ENCODE measurements at places on chromosomes 6 and 20.

DNA sequence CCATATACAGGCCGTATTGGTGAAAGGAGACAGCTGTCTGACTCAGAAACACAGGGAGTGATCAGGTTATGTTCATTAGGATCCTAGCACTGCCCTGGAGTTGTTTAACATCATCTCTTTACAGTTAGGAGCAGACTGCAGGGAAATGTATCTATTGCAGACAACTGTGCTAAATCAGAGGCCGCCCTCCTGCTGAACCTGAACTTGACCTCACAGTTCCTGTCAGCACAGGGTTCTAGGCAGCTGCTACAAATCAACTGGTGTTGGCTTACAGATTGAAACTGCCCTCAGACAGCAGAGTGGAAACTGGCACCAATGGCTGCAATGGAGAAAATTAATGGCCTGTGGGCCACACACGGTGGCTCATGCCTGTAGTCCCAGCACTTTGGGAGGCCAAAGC lies 3.7 kb upstream of the RPP40 start:
- DNase-seq = no peak

- DNase-seq = no peak
Measured at GRCh38 chr20:34295284-34295683, 7.9 kb downstream of the AHCY start.

DNA sequence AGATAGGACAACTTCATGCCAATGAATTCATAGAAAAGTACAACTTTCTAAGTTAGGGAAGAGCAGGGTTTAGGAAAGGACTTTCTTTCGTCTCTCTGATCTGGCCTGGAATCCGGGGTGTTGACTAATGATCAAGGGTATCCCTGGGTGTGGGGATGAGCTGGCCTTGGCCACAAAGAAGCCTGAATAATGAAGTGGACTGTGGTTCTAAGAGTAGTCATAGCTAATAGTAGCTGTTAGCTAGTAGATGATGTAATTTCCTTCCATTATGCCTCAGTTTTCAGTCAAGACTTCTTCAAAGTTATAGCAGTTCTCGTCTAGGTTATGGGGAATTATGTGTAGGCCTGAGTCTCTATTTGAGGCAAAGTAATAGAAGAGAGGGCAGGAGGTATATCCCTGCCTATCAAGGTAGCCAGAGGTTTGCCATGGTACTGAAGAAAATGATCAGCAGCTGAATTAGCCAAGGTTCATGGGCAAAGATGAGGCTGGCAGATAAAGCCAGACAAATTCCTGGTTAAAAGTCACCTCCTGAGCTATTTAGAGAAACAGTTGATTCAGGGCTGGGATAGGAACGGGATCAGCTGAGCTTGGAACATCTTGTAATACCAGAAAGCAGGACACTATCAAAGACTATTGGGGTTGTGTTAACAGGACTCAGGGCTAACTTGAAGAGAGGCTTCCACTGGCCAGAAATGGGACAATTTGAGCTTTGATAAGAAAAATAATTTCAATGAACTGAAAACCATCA lies 18.7 kb upstream of the TRPC4AP start:
- DNase-seq = no peak

DNA sequence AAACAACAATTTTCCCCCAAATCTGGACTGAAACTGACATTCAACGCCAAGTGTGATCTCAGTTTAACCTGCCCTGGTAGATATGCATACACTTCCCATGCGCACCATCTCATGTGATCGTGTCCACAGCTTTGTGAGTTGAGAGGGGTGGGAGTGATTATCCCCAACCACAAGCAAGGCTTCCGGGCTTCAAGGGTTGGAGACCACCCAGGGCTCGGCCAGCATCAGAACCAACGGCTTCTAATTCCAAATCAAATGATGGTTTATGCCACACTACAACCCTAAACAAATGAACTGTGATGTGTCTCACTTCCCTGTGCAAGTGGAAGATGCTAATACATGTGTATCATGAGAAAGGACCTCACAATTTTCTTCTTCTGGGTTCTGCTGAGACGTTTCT lies 515 bp upstream of the TGM3 start:
- no peak for DNase-seq

GRCh38 chr6:158816329-158816728 lies 2.8 kb downstream of the EZR start:
- no peak for DNase-seq

DNA sequence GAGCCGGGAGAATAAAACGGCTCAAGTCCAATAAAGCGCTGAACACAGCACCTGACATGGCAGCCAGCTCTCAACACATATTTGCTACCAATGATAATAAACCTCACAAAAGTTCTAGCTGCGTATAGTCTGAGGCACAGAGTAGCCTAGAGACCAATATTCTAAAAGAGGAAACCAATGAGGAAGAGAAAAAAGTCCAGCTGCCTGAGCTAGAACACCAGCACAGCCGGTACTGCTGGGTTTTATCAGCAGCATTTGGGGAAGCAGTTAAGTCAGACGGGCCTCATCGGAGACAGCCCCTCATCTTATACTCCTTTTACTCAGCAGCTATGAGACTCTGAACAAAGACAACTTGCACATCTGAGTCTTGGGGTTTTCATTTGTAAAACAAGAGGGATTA lies 2.4 kb upstream of the RTF2 start:
- DNase-seq = no peak

DNA sequence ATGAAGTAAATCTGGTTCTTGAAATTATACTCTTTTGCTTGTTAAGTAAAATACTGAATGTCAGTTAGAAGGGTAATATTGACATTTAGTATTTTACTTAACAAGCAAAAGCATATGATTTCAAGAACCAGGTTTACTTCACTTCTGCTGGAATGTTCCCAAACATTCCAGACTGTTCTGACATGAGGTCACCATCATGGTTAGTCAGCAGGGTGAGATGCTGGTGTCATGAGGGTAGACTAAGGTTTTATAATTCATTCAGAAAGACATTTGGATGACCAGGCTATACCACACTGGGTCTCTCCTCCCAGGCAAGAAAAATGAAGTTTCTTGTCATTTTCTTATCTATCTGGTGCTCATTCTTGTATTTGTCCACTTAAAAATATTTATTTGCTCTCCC lies 414.4 kb upstream of the MMS22L start:
- no peak for DNase-seq

DNA sequence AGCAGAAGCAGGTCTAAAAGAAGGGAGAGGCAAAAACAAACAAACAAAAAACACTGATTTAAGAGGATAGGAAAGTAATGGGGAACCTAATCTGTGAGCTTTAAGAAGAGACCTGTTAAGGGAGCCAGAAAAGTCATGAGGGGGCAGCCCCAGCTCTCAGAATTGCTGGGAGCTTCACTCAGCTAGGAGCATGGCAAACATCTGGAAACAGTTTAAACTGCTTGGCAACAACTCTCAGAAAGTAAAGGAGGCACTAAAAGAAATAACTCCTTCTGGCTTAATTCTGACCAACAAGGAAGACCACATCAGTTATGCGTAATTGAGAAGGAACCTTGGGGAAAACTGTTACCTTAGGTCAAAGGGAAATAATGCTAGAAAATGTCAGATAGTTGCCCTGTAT lies 121.4 kb downstream of the LAMP5 start:
- no peak for DNase-seq

- no peak for DNase-seq
Measured at GRCh38 chr6:163871616-163872015, 457.1 kb downstream of the QKI start.

- no peak for DNase-seq
Measured at GRCh38 chr6:147504848-147505247, 3.6 kb upstream of the SAMD5 start.

GRCh38 chr6:146598772-146599405 lies at the start of gene ADGB:
Gene ADGB, plus strand, starts transcription at chr6:146598972. Its CDS starts 69 bp downstream, at chr6:146599041.
- no peak for DNase-seq

DNA sequence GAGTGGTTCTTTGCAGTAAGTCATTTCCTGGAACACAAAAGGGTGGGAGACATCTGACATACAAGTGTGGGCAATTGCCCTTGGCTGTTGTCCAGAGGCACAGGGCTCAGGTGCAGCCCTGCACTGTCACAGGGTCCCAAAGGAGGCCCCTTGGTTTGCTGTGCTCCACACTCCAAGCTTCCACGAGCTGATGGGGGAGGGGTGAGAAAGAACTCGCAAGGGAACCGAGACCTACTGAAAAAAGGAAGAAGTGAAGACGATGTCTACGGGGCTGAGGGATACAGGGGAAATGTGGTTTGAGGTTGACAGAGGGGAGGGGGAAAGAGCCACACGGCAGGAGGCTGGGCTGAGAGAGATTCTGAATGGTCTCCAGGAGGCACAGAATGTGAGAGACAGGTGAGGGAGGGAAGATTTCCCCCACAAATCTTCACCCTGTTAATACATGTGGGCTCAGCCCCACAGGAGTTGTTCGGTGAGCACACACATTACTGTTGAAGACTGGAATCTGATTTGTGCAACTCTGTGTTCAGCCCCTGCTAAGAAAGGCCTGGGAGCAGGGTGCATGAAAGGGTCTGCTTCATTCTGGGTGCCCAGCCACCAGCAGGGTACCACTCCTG lies 123.4 kb downstream of the LY86 start:
- no peak for DNase-seq

DNA sequence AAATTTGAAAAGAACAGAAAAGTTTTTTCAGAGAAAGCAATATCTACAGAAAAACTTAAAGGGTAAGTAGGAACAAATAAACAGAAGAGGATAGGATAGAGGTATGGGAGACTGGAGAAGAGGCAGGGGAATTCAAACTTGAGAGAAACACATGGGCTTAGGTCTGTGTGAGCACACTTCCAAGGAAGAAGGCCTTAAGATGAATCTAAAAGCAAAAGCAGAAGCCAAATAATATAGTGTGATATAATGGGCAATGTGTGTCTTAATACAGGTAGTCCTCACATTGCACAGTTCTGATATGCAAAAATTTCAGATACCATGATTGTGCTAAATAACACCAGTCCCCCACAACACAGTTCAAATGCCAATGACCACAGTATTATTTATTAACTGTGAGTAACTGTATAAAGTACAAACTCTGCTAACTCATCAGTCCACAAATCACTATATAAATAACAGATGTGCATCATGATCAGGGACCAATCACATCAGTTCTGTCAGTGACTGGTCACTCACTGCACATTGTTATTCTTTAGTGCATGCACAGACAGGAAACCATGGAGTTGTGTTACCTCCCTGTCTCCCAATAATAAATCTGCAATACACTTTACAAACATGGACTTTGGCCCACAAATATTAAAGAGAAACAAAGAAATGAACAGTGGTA lies 18.6 kb downstream of the SNX14 start:
- DNase-seq = no peak

GRCh38 chr6:11496152-11497060 lies 41.1 kb upstream of the TMEM170B start:
- DNase-seq = peak; percentile 53

GRCh38 chr6:121951918-121952379 lies 447.5 kb upstream of the HSF2 start:
- DNase-seq = no peak

DNA sequence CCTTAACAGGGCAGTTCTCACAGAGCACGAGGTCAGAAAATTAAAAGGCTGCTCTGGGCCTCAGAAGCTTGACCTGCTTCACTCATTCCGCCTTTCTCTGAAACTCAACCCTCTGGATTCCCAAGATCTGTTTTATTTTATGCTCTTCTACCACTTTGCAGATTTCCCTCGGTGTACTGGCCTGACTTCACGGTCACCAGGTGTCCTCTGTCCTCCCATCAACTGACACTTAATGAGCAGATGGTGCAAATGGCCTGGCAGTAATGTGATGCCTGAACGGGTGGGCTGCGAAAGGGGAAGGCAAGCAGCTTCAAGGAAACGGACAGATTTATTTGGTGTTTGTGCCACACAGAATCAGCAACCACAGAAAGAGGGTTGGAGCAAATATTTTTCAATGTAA lies 169.7 kb upstream of the TFAP2D start:
- no peak for DNase-seq

DNA sequence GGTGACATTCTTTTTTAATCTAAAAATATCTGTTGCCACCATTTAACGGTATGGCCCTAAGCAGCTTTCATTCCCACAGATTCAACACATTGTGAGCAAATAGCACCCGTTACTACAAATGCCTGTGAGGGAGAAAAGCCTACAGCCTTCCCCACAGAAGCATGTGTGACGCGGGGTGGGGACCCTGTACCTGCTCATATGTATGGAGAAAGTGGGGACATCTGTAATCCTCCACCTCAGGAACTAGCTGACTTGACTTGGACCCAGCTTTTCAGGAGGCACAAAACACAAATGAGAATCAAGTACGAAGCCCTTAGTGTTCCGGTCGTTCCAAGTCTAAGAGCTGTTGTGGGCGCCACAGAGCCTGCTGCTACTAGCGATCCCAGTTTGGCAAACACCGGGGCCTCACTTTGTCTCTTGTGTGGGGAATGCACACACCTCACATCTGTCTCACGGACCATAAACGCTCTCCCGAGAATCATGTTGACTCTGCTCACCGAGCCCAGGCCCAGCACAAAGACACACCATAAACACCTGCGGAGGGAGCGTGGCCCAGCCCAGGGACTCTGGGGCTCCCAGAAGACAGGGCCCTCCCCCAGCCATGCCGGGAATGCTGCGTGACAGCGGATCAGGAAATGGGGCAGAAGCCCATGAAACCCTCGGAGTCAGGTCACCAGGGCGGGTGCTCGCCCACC lies 21.6 kb downstream of the DLL1 start:
- DNase-seq = no peak

- no peak for DNase-seq
Measured at GRCh38 chr6:142906945-142907470, 38.0 kb downstream of the HIVEP2 start.

DNA sequence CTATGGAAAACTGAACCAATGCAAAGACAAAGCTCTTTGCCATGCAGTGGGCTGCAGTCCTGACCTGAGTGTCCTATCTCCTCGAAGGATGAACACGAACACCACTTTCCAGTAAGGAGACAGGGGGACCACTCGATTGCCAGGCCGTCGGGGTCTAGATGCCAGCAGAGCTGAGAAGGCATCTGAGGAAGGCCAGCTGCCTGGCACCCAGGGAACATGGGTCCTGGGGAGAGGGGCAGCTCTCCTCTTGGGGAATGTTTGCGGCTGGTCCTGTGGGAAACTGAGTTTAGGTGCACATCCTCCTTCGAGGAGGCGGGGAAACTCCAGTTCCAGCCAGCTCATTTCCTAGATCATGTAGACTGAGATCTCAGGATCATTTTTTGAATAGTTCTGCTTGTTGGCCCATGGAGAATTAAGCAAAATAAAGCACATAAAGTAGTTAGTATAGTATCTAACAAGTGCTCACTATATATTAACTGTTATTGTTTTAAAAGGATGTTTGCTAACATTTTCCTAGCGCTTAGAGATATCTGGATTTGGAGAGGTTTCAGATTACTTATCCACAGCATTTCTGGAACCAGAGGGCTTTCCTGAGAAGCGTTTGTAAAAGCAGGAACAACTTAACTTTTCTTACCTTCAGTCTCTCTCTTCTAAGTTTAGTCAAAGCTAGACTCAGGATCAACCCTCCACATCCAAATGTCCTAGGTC lies 225.3 kb upstream of the FOXQ1 start:
- DNase-seq = no peak

DNA sequence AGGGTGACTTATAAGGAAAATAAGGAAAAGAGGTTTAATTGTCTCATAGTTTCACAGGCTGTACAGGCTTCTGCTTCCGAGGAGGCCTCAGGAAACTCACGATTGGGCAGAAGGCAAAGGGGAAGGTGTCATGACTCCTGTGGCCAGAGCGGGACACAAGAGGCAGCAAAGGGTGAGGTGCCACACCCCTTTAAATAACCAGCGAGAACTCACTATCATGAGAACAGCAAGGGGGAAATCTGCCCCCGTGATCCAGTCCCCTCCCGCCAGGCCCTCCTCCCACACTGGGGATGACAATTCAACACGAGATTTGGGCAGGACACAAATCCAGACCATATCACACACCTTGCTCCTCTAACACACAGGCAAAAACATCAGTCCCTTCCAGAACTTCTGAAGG lies 254.0 kb downstream of the DLL1 start:
- no peak for DNase-seq
